ENCODE measurements at places on chromosomes 6 and 20.

DNA sequence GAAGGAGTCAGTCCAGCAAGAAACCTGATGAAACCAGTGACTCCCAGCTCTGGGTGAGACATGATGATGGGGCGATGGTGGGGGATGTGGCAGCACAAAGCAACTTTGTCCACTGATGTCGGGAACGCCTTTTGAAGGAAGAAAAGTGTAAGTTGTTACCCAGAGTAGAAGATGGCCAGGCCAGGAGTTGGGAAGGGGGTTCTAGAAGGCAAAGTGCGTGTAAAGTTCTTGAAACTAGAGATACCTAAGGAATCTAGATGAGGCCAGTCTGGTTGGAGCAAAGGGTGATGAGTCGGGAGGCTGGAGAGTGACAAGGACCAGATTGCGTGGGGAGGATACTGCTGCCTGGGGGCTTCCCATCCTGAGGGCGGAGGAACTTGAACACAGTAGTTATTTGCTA lies 117.0 kb downstream of the PHACTR3 start:
- no peak for DNase-seq

DNA sequence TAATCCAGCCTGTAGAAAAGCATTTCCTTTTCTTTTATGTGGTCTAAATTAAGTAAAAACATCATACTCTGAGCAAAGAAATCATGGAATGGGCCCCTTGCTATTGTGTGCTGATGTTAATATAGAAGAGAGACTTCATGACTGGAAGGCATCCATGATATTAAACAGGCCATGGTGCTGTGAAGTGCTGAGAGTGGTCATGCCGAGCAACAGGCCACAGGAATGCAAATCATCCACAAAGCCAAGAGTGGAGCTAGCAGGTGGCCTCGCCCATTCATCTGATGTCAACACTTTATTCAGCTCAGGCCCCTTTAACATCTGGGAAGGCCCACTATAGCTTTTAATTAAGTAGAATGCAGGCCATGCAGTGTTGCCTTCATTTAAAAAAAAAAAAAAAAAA lies 115.2 kb upstream of the HMGCLL1 start:
- no peak for DNase-seq

- DNase-seq, result no peak
Observed at GRCh38 chr6:105227295-105227767, 47.5 kb upstream of the POPDC3 start.

- no peak for DNase-seq
Observed at GRCh38 chr6:73182021-73182607, 43.2 kb downstream of the KHDC1L start.

DNA sequence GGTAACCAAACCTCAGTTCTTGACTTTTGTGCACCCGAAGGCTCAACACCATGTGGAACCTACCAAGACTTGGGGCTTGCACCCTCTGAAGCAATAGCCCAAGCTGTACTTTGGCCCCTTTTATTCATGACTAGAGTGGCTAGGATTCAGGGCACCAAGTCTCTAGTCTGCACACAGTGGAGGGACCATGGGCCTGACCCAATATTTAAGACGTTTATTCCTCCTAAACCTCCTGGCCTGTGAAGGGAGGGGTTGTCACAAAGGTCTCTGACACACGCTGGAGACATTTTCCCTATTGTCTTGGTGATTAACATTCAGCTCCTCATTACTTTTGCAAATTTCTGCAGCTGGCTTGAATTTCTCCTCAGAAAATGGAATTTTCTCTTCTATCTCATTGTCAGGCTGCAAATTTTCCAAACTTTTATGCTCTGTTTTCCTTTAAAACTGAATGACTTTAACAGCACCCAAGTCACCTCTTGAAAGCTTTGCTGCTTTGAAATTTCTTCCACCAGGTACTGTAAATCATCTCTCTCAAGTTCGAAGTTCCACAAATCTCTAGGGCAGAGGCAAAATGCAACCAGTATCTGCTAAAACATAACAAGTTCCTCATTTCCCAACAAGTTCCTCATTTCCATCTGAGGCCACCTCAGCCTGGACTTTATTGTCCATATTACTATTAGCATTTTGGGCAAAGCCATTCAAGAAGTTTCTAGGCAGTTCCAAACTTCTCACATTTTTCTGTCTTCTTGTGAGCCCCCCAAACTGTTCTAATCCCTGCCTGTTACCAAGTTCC lies 481.4 kb upstream of the BTBD3 start:
- no peak for DNase-seq

GRCh38 chr6:70413992-70414494 lies 735 bp downstream of the FAM135A start:
- no peak for DNase-seq

DNA sequence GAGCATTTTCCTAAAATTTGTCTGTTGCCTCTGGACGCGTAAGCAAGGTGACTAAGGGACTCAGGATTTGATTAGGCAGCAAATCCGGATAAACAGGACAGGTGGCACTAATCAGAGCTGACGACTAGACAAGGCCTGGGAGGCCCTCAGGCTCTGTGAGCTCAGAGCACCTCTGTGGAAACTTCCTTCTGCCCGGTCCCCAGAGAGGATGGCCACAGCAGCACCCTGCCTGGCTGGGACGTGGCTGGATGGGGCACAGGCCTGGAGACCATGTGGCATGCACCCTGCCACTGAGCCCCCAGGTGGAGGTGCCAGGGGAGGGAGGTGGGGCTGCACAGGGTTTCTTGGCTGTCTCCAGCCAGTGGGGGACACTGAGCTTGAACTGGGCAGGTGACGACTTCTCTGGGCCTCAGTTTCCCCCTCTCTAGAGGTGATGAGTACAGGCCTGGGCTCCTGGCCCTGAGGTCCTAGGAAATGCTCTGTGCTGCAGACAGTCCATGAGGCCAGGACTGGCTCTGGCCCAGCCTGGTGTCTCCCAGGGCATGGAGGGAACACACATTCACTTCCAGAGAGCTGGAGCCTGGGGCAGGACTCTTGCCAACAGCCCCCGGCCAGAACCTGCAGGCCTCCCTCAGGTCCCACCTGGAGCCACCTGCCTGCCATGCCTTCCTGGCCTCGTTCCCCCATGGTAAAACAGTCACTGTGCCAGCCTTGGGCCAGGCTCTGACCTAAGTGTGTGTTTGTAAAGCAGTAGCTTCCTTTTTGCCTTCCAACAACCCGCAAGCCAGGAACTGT lies 39.6 kb upstream of the STX16 start:
- DNase-seq, result no peak

DNA sequence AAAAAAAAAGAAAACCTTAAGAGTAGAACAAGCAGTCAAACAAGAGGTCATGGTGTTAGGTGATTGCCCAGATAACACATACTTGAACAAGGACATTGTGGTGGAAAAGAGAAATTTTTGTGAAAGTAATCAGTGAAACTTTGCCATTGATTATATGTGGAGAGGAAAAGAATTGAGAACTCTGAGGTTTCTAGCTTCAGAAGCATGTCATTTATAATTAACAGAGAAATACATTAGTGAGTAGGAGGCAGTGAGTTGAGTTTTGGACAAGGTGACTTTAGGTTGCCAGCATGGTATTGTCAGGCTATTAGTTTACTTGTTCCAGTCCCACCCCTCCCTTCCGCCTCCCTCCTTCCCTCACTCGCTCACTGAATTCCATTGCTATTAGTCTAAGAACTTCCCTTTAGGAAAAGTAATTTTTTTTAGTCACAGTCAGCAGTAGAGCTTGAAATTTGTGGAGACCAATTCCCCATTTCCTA lies 17.2 kb downstream of the TAB2 start:
- no peak for DNase-seq

GRCh38 chr20:58162986-58163385 lies 65.5 kb downstream of the ANKRD60 start:
- no peak for DNase-seq

DNA sequence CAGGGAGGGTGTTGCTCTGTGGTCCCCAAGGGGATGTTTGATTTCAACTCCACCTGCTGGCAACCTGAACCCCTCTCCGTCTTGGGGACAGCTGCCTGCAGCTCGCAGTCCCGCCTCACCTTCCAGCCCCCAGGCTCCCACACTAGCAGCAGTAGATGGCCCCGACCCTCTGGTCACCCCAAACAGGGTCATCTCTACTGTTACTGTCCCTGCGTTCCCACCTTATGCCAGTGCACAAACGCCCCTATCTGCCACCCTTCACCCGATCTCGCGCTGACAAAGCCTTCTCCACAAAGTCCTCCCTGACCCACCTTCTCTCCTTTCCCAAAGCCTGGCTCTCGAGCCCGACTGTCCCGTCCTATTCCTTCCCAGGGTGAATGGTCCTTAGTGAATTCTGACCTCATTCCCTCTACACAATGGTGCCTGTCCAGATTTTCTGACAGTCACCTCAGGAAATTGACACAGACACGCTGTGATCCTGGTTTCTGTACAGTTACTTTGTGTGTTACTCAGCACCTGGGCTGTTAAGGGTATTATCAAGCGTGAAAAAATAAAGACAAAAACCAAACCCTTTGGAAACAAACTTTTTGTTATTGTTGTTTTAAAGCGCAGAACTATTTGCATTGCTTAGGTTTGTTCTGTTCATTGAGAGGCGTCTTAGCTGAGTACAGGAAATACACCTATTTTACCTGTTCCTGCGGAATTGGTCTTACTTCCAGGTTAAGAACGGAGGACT lies 728 bp downstream of the FUT9 start:
- peak; percentile 45 for DNase-seq

GRCh38 chr20:50054626-50055511 lies 58.1 kb downstream of the UBE2V1 start:
- no peak for DNase-seq

DNA sequence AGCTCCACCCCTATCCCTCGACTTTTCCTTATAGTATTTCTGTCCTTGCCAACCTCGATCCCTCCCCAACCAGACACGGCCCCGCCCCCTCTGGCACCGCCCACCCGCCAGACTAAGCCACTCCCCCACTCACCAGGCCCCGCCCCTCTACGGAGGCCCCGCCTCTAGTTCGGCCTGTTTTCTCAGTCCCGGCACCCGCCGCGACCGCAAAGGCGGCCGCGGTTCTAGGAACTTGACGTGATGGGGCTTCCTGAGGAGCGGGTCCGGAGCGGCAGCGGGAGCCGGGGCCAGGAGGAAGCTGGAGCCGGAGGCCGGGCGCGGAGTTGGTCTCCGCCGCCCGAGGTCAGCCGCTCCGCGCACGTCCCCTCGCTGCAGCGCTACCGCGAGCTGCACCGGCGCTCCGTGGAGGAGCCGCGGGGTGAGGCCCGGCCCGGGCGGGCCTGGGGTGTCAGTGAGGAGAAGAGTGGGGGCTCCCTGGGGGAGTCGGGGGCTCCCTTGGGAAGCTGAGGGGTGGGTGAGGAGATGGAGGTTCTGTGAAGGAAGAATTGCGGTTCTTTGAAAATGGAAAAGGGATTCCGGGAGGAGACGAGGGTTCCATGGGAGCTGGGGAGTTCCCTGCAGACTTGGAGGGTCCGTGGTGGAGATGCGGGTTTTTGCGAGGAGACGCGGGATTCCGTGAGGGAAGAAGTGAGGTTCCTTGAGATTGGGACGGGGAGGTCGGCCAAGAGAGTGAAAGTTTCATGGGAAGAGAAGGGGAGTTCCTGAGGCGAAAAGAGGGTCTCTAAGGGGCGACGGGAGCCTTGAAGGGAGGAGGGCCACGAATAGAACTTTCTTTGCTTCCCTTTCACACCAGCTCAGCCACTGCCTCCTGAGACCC lies at the start of gene ACSS2:
ACSS2 (plus strand) TSS at position 207 of the 877 bp plus-strand sequence; CDS start at position 241, 34 bp downstream.
- no peak for DNase-seq

DNA sequence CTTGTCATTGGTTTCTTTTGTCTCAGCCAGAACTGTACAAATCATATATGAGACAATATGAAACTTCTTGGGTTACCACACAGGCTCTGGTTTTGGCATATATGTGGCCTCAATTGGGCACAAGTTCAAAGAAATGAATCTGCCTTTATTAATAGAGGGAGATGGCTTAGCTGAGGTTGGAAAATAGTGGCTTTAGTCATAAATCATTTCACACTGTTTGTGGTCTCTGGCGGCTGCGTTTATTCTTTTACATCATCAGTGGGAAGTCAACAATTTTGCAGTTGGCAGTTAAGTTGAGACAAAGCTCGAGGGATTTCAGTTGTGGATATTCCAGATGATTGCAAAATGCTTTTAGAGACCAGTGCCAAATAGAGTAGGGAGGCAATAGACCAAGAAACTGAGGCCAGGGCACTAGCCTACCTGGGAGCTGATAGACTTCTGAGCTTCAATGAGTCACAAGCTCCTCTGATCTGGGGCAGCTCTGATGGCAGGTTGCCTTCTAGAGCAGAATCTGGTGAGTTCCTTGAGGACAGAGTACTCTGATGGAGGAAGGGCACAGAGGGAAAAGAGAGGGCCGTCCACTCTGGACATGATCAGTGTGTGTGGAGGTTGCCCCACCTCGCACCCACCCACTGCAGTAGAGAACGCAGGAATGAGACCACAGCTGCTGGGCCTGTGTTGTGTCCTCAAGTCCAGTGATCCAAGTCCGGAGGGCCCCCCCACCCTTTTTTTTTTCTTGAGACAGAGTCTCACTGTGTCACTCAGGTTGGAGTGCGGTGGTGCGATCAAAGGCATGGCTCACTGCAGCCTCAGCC lies 73.5 kb downstream of the ARMC2 start:
- DNase-seq, result no peak

GRCh38 chr6:111205502-111205901 lies 118.2 kb downstream of the SLC16A10 start:
- DNase-seq, result no peak

DNA sequence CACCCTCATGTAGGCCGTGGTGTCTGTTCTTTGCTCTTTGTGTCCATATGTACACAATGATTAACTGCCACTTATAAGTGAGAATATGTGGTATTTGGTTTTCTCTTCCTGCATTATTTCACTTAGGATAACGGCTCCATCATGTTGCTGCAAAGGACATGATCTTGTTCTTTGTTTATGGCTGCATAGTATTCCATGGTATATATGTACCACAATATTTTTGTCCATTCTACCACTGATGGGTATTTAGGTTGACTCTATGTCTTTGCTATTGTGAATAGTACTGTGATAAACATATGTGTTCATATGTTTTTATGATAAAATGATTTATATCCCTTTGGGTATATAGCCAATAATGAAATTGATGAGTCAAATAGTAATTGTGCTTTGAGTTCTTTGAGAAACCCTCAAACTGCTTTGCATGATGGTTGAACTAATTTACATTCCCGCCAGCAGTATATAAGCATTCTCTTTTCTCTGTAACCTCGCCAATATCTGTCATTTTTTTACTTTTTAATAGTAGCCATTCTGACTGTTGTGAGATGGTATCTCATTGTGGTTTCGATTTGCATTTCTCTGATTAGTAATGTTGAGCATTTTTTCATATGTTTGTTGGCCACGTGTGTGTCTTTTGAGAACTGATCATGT lies 174.4 kb upstream of the NT5E start:
- DNase-seq, result no peak

DNA sequence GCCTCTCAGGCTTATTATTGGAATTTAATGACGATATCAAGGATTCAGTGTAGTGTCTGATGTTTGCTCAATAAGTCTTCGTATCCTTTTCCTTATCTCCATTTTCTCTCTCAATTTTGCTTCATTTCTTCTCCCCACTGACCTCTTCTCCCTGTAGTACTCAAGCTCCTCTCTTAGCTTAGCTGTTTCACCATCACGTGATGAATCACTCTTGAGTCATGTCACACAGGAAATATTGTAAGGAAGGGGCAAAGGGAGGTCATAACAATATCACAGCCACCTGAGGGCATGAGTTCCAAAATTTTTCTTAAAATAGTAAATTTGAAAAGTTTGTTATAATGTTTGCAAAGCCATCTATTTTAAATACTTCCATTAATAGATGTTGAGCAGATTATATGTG lies 392.2 kb upstream of the MARCKS start:
- DNase-seq, result no peak

Data from NCI-H2081 (cell line).